ENCODE measurements at places on chromosomes 5 and 9.
A peak's percentile ranks its signal among the peaks of the same experiment; 100 is the strongest.

DNA sequence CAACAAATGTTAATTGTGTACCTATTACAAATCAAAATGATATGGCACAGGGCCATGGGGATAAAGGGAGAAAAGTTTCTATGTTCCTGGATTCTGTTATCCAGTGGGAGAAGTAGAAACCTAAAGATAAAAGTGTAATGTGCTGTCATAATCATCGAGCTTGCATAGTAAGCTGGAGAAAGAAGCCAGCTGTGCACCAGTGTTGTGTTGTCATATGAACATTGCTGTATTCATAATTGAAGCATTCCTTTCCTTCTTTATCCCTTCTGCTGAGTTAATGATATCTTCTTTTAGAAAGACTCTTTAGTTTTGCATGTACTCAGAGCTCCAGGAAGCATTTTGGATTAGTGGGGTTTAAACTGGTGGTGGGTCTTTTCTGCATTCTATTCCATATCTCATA is 39.5 kb downstream of the NTRK2 start:
- peak; percentile 60 for DNase-seq

DNA sequence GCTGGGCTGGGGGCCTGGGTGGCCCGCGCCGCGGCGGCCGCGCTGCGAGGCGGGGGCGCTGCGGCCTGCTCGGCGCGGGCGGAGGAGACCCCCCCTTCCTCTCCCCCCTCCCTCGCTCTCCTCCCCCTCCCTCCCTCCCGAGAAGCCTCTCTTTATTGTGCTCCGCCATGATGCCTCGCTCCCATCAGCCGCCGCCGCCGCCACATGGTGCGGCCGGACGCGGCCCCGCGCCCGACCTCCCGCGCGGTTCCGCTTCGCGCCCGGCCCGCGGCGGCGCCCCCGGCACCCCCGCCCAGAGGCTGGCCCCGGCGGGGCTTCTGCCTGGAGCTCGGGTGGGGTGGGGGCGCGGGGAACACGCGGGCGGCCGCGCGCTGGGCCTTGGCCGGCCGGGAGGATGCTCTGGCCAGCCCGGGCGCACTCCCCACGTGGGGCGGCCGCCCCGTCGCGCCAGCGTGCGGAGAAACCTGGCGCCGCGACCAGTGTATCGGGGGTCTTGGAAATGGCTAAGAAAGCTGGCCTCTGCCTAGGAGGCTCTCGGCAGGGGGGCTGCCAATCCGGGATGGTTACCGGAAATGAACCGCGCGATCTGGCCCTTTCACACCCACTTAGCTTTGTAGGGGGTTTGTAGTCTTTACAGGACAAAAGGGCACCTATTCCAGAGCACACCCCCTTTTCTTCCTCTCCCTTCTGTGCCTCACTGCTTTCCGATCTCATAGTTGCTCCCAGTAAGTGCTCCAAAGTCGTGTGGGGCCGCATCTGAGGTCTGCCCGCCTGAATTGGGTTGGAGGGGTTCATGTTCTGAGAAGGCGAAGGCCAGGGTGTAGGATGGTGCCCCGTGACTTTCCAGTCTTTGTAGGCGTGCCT is 1.0 kb downstream of the SET start:
- peak; percentile 48 for DNase-seq

GRCh38 chr9:113989714-113990569 is 88.2 kb downstream of the AMBP start:
- no peak for DNase-seq

- DNase-seq: peak; percentile 5
These were observed 12.0 kb upstream of the ELOVL7 start for GRCh38 chr5:60856066-60856465.

- DNase-seq: no peak
These were observed 480.7 kb downstream of the DMAC1 start for GRCh38 chr9:7318920-7319319.

DNA sequence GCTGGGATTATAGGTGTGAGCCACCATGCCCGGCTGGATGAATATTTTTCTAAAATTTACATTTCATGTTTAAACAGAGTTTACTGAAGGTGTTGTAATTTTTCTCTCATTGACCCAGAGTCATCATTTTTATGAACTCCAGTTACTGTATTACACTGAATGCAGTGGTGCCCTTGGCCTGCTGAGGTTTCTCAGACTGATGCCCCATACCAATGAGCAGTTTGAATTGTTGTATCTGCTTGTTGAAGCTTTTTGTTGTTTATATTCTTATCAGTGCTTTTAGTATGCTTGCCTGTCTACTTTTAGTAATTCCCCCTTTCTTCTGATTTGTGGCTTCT is 29.9 kb downstream of the NFX1 start:
- DNase-seq: no peak

- no peak for DNase-seq
These were observed 20.9 kb upstream of the ADAM19 start for GRCh38 chr5:157596487-157596886.

DNA sequence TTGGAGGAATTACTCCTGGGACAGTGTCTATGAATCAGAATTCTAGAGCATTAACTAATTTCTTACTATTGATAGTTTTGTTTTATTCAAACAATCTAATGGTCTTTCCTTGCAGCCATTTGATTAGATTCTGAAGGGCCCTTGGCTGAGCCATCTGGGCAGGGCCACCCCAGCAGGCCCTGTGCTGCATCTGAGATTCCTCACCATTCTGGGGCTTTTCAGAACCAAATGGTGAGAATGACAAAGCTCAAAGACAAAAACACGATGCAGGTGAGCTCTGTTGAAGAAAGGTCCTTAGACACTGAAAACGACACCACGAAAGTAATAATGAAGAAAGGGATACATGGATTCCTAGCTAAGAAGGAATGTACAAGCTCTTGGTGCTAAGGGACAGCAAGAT is 321.0 kb upstream of the IRX4 start:
- no peak for DNase-seq

DNA sequence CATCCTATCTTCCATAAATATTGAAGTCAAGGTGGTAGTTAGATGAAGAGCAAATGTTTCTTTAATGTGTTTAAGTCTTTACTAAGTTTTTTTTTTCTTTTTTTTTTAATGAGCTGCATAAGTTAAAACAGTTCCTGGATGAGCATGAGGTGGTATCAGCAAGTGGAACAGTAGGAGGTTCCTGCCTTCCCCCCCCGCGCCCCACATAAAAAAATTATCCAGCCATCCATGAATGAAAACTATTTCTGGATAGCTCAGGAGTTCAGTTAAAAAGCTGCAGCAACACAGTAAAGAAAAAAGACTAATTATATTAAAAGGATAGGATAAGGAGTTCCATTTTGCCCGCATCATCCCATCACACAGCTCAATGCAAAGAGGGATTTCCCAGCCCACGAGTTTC is 349.5 kb downstream of the CDH18 start:
- no peak for DNase-seq

DNA sequence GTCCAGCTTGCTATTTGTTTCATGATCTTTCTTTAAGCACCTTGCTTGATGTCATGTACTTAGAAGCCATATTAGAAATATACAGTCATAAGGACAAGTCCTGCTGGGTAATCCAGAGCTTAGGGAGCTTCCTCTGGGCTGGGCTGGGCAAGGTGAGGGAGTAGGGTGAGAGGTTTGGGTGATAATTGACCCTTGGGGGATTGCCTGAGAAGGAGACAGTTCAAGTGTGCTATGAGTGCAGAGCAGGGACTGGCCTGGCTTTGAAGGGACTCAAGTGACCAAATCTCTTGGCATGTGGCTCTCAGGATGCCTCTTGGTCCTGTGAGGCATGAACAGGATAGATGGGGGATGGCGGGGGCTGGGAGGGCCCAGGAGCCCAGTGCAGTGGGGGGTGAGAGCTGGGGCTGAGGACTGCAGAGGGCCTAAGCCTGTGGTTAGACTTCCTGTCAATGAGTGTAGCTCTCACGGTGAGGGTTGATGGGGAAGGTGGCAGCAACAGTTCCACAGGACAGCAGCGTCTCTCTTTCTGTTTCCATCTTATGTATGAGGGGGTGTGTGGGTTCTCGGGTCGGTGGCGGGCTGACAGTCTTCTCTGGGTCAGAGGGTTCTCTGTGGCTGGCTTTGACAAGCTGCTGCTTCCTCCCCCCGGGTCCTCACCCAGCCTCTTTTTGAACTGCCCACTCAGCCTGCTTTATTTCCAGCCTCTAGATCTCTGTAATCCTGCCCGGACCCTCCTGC is 53.5 kb downstream of the RGS3 start:
- DNase-seq: peak; percentile 46

DNA sequence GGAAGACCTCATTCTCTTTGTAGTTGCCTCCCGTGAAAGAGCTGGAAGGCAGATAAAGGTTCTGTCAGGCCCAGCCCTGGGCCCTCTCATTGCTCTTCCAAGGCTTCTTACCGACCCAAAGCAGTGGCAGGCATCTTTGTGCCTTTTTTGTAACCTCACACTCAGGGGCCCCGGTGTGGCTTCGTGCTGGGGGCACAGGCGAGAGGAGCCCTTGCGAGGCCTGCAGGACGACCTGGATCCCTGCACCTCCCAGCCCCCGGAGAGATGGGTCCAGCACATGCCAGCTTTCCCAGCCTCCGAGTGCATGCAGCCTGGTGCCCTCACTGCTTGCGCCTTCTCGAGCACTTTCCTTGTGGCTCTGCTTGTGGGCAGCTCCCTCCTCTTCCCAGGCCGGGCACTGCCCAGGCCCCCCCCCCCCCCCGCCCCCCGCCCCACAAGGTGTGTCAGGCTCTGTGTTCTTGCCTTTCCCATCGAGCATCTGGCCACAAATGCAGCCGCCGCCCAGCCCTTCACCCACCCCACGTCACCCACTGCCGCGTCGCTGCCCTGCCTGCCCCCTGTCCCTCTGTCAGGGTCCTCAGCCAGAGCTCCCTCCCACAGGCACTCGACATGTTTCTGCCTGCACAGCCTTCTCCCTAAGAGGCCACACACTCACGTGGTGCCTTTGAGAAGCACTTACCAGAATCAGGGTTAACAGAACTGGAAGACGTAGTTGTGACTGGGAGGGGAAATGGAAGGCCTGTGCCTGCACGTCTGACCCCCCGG is 63.7 kb upstream of the CACNA1B start:
- no peak for DNase-seq

- peak; percentile 78 for DNase-seq
These were observed 290.2 kb downstream of the ZNF608 start for GRCh38 chr5:124456249-124456648.

DNA sequence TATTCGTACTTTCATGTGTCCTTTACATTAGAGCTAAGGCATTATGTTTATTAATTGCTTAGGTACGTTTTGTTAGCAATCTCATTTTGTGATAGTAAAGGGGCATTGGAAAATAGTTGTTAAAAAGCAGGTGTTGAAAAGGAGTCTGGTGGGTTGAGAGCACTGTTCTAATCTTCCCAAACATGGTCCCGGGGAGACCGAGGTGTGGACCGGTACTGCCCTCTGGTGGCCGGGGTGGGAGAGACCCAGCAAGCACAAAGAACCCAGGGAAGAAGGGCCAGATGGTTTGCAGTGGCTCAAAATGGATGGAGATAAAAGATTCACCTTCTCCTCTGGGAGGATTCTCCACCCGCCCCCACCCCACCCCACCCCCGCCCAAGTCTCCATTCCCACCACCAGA is 26.1 kb downstream of the IDNK start:
- peak; percentile 34 for DNase-seq

DNA sequence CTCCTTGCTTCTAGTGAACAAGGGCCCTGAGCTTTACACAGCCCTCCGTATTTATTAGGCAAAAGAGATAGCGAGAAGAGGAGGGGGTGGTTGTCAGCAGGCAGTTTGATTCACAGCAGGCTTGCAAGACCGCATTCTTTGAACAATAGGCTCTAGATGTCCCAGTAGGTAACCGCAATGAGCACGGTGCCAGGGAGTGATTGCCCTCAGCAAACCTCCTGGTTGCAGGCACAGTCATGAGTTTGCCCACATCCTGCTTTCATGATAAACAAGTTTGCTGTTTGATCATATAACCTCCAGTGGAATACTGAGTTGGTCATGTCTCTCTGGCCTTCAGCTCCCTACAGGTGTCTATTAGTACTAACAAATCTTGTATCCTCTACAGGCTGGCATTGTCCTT is 66.1 kb downstream of the CACNA1B start:
- DNase-seq: no peak

GRCh38 chr5:86880344-86880743 is 262.6 kb downstream of the COX7C start:
- no peak for DNase-seq

GRCh38 chr9:127742435-127743088 is 7.5 kb upstream of the TOR2A start:
- peak; percentile 74 for DNase-seq

- DNase-seq: no peak
These were observed 33.5 kb downstream of the ELOVL7 start for GRCh38 chr5:60810438-60811085.

- no peak for DNase-seq
These were observed 69.8 kb upstream of the DAB2 start for GRCh38 chr5:39494534-39494933.

GRCh38 chr9:97529363-97530076 is 28.1 kb downstream of the TMOD1 start:
- no peak for DNase-seq

DNA sequence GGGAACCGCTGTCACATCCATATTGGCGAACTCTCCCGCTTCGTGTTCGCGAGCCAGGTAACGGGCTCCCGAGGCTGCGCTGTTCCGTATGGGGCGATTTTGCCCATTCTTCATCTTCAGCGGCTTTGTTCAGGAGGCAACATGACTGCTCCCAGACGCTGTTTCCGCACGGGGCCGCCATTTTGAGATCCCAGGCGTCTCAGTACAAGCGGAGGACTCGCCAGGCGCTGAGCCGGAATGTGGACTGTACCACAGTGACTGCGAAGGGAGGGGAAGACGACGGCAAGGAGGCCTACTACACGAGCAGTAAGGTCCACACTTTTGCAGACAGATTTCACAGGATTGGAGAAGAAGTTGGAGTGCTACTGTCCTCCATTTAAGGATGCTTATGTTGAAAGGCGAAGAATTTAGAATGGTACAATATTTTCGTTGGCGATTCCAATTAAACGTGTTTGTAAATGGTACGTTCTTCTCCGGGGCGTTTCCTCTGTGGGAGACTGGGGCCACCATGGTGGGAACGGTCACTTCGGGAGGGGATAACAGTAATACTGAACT is 41.6 kb upstream of the ZNF300 start:
- peak; percentile 84 for DNase-seq

- DNase-seq: peak; percentile 56
These were observed 150.8 kb downstream of the MEF2C start for GRCh38 chr5:88732181-88732633.

DNA sequence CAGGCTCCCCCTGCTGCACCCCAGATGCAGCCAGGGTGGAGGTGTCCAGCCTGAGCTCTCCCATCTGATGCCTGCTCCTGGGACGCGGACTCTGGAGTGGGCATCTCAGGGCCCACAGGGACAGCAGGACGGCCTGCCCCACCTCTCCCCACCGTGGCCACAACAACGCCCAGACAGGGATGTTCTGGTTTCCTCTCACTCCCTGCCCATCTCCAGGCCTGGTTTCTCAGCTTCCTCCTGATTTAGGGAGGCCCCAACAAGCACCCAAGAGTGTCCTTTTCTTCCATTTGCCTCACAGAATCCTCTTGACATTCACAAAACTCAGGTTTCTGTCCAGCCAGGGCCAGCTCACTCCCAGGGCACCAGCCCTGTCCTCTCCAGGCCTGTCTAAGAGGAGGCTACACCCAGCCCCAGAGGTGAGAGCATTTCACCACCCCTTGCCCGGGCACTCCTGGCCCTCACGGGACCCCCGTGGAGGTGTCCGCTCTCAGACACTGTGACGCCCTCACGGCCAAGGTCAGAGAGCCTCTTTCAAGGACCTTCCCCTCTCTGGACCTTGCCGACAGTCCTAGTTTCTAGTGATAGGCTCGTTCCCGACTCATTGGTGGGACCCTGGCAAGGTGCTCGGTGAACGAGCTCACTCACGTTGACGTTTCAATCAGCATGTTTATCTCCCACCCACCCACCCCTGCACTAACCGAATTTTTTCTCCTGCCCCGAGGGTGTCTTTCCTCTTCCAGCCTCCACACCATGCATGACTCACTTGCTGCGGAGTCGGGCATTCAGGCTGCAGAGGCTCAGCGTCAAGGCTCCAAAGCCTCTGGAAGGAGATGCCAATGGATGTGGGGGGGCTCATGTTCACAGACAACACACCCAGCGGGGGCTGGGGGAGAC is 62.0 kb upstream of the UNC5A start:
- DNase-seq: no peak
